DMS153 (cell line): ENCODE measurements at places on chromosomes 4 and X.

DNA sequence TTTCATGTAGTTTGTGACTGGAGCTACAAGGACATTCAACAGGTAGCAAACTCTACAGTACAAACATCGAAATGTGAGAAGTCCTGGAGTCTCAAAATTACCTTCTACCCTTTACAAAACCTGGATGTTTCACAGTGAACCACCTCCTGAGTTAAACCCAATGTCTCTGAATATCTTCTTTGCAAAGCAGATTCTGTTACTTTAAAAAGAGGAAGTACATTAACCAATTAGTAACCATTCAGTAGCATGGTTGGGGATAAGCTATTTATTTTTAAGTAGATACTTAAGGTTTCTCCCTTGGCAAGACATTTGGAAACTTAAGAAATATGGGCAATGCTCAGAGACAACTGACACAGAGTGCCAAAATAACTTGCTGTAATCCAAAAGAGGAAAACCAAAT, 371.9 kb upstream of the NWD2 start:
- DNase-seq: no peak

- no peak for DNase-seq
These were observed 1776.3 kb downstream of the STIM2 start for GRCh38 chr4:28636971-28637370.

DNA sequence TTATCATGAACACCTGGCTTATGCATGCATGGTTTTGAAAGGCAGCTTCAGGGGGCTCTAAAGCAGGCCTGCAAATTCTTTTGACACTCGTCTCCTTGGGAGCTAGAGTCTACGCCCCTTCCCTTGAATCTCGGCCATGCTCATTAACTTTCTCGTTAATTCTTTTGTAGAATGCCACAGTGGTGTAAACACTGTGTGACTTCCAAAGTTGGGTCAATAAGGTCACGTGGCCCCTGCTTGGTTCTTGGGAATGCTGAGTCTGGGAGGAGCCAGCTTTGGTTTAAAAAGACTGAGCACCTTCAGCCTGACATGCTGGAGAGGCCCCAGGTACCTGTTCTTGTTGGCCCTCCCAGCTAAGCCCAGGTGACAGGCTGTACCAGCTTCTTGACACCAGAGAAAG, 228.4 kb downstream of the DHRSX start:
- DNase-seq: no peak

DNA sequence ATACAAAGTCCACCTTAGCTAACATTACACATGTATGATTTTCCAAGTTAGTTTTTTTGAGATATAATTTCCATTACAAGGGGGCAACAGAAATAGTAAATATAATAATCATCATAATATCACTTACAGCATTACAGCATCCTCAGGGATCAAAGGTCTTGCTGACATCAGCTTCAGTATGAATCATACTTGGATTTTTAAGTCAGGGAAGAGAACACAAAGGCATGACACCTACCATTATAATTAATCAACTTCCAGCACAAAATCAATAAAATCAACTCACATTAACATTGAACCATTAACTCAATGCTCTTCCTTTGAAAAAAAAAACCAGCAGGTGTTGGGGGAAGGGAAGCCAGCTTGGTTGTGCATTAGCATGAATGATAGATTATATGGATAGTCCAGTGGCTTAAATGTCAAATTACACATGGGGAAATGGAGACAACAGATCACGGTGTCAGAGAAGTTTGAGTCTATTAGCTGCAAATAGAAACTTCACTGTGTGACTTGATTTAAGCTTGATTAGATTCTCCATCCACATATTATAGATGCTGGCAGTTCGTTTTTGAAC, 66.9 kb upstream of the CAPN6 start:
- no peak for DNase-seq

GRCh38 chr4:2462218-2462991, 6.5 kb upstream of the RNF4 start:
- DNase-seq: no peak

GRCh38 chr4:83677656-83678055, 141.7 kb downstream of the GPAT3 start:
- DNase-seq: no peak

DNA sequence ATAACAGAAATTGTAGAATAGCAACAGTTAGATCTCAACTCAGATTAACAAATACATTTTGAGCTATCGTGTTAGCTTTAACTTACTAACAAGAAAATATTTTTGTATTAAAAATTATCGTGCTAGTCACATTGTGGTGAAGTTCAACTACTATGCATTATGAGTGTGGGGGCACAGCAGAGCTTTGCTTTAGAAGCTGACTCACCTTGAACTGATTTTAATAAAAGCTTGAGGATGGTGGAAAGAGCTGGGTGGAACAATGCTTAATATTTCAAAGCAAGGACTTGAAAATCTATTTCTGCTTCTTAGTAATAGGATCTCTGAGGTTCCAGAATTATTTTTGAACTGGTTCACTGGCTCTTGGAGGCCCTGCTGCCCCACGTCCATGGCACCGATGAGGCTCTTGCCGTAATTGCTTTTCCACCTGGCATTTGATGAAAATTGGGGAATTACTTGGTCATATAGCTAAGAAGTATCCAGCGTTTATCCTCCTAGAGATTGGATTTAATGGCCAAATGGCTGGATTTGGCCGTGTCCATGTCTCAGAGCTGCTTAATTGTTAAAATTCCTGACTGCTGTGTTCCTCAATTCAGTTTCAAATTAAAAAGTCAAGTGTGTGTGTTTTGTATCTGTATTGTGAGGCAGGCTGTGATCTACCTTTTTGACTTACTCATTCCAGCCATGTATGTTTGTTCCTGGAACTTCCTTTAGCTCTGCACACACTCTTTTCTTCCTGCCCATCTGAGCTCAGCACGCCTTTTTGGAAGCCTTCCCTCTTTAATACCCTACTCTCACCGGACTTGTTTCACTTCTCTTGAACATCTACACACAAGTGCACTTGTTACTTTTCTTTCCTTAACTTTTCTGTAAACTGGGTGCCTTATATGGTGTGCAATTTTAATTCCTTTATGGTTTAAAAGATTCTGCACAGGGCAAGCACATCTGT, 66.6 kb upstream of the LIMCH1 start:
- no peak for DNase-seq

DNA sequence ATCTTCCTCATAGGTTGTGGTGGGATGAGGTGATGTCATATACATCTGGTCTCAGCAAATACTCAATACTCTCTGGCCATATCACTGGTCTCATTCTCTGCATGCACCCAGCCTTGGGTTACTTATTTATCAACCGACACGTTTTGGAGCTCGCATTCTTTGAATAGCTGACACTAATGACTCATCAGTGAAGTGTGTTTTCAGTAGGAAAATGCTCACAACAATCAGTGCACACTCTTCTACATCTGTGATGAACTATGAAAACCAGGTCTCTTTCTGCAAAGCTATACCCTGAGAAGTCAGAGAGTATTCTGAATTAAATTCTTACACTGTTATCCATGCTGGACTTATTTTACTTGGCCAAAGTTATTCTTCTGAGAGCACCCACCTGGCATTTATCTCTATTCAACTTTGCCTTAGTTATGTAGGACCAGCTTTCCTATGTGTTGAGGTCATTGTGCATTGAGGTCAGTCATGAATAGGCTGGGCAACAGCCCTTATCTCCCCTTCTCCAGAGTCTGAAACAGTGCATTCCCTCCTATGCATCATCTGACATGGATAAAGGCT, 58.7 kb upstream of the DHX15 start:
- DNase-seq: no peak

DNA sequence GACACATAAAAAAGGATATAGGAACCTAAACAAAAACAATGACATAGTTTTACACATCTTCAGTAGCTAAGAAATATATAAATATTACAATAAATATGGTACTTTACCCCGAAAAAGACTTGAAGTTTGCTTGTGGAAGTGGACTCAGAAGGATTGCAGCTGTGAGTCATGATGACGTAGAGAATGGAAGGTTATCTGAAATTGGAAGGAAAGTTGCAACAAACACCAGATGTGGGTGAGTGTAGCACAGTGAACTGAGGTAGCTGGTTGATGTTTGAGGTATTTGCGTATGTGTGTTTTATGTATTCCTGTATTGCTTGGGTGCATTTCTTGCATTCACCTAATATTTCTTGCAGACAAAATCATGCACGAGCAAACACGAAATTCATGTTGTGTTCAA, 113.0 kb downstream of the ARX start:
- no peak for DNase-seq

DNA sequence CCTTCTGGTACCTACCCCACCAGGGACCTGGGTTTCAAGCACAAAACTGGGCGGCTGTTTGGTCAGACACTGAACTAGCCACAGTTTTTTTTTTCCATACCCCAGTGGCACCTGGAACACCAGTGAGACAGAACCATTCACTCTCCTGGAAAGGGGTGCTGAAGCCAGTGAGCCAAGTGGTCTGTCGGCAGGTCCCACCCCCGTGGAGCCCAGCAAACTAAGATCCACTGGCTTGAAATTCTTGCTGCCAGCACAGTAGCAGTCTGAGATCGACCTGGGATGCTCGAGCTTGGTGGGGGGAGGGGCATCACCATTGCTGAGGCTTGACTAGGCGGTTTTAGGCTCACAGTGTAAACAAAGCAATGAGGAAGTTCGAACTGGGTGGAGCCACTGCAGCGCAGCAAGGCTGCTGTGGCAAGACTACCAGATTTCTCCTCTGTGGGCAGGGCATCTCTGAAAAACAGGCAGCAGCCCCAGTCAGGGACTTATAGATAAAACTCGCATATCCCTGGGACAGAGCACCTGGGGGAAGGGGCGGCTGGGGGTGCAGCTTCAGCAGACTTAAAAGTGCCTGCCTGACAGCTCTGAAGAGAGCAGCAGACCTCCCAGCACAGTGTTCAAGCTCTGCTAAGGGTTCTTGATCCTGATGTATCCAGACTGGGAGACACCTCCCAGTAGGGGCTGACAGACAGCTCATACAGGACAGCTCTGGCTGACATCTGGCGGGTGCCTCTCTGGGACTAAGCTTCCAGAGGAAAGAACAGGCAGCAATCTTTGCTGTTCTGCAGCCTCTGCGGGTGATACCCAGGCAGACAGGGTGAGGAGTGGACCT, 223.0 kb downstream of the COX18 start:
- DNase-seq: peak; percentile 26

DNA sequence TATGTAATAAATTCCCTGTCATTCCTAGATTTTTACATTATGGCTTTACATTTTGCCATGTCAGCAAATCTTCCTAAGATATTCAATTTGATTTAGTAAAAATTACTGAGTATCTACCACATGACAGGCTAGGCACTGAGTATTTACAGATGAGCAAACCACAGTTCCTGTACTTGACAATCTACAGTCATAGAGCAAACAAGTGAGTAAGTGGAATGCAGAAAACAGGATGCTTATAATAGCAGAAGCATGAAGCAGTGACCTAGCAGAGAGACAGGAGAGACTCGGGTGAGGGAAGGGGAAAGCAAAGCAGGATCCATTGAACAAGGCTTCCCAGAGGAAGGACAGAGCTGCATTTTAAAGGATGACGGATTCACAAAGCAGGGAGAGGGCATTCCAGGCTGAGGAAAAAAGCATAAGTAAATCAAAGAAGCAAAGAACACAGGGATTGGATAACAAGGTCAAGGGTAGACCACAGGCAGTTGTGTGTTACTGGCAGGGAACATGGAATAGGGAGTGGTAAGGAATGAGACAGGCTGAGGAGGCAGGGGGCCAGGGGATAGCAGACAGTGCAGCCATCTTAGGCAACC, 124.7 kb upstream of the C1QTNF7 start:
- no peak for DNase-seq

GRCh38 chrX:38558686-38559085, 2.7 kb upstream of the TSPAN7 start:
- no peak for DNase-seq

- DNase-seq: no peak
These were observed 40.7 kb downstream of the NPY5R start for GRCh38 chr4:163384434-163384833.

GRCh38 chr4:60682901-60683300, 517.2 kb upstream of the ADGRL3 start:
- no peak for DNase-seq

DNA sequence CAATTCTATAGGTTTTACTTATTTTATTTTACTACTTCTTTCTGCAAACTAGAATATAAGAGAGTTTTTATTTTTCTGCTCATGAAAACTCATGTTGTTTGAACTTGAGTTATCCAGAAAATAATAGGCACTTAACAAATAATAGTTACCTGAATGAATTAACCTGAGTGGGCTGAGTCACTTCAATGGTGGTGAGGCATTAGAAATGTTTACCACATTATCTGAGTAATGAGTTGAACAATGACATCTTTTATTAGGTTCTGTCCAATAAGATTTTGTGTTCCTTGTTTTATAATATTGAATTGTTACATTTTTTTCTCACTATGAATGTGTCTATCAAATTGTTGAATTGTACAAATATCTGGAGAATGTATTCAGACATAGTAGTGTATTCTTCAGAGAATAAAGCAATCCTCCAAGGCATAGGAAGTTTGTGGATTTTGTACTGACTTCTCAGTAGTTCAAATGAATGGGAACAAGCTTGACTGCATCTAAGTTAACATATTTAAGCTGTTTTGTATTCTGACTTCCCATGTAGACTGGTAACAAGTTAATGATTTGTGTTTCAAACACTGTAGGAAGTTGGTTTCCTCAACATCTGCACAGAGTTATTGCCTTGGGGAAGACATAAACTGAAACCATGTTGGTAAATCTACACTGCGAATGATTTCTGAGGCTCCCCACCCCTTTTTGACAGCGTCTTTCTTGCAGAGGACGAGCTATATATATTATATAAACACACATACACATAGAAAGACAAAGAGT, 1808.9 kb upstream of the TENM3 start:
- DNase-seq: no peak

DNA sequence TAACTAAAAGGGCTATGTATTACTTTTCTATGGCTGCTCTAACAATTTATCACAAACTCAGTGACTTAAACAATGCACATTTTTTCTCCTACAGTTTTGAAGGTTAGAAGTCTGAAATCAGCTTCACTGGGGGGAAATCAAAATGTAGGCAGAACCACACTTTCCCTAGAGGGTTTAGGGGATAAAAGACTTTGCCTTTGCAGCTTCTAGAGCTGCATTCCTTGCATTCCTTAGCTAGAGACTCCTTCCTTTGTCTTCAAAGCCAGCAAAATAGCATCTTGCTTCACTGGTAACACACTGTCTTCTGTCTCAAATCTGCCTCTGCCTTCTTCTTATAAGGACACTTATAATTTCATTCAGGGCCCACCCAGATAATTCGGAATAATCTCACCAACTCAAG, 152.4 kb upstream of the SPIN4 start:
- DNase-seq: no peak

DNA sequence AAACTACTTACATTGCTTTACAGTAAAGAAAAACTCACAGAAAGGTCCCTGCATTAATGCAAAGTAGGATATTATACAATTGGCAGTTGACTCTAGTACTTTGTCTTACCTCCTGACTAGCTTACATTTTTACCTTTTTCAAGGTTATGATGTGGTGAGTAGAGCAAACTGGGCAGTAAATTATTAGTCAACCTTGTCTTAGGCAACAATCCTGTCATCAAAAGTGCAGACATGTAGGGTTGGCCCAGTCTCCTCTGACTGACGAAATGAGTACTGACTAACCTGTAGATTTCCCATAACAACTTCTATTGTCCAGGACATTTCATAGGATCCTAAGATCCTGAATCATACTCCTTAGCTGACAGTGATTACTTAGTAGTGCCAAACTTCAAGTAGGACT, 142.0 kb upstream of the NUDT6 start:
- DNase-seq: no peak

- DNase-seq: no peak
These were observed 37.3 kb upstream of the NMU start for GRCh38 chr4:55673424-55673823.
